ENCODE measurements at places on chromosomes 13 and 19.

DNA sequence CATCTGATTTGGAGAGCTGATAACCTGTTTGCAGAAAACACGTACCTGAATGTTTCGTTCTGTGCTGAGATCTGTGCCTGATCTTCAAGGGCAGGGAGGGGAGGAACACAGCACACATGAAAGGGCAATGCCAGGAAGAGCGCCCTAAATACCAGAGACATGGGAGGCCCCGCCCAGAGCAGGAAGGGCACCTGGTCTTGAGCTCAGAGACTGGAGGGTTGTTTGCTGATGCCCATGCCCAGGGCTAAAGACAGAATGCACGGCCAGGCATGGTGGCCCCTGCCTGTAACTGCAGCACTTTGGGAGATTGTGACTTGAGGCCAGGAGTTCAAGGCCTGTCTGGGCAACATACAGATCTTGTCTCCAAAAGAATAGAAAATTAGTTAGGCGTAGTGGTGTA is 183.2 kb downstream of the TUBA3C start:
- peak; percentile 27 for DNase-seq

- DNase-seq = no peak
These were observed 620.6 kb downstream of the GPC6 start for GRCh38 chr13:93847162-93847561.

- peak; percentile 37 for DNase-seq
These were observed 529 bp downstream of the LONP1 start for GRCh38 chr19:5719274-5719960.

- no peak for DNase-seq
These were observed 4.4 kb upstream of the ZNF320 start for GRCh38 chr19:52901842-52902241.

- DNase-seq = no peak
These were observed 680 bp downstream of the LIG4 start for GRCh38 chr13:108214441-108215271.

GRCh38 chr19:38319421-38320258 is at the start of gene KCNK6:
KCNK6 (plus strand) TSS chr19:38319845; CDS start chr19:38319951, 106 bp downstream.
- DNase-seq = peak; percentile 50

DNA sequence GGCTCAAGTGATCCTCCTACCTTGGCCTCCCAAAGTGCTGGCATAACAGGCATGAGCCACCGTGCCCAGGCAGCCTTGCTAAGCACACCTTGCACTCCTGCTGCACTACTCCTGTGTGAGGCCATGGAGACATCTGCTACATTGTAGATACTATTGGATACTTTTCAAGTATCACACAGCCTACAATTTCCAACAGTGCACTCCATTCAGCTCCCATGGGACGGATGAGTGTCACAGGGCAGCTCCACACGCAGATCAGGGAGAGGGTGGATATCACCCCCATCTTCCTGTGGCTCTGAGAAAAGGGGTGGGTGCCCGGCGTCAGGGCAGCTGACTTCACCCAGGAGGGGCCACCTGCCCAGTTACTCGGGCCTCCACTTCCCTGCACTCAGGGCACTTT is 39.1 kb upstream of the CCNE1 start:
- no peak for DNase-seq

GRCh38 chr13:99228737-99229691 is 28.4 kb downstream of the UBAC2 start:
- DNase-seq = peak; percentile 65

DNA sequence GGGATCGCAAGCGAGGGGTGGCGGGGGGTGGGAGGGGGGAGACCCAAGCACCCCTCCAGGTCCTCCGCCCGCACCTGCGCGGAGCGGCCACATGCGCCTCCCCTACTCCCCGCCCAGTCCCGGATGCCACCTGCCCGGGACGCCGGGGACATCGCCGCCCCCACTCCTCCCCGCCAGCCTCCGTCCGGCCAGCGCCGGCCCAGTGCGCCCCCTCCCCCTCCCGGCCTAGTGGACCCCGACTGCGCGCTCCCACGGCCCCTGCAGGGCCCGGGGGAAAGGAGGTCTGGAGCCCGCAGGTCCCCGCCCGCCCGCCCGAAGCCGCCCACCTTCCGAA is 263 bp downstream of the RHPN2 start:
- no peak for DNase-seq

DNA sequence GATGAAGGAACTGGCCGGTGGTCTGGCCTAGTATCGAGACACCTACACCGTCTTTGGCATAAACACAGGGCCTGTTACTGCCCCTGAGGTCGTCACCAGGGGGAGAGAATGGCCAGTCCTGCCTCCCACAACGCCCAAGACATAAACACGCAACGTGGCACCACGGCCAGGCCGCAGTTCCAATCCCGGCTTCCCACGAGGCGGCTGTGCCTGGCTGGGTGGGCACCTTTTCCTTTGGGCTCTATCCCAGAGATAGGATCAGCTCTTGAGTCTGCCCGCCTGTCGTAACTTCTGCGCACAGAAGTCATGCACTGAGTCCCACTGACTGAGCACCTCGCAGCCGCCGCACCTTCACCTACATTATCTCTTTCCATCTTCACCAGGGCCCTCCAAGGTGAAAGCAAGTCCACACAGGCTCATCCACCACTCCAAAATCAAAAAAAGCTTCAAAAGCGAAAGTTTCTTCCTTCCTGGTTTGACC is 1.1 kb downstream of the MIER2 start:
- no peak for DNase-seq

DNA sequence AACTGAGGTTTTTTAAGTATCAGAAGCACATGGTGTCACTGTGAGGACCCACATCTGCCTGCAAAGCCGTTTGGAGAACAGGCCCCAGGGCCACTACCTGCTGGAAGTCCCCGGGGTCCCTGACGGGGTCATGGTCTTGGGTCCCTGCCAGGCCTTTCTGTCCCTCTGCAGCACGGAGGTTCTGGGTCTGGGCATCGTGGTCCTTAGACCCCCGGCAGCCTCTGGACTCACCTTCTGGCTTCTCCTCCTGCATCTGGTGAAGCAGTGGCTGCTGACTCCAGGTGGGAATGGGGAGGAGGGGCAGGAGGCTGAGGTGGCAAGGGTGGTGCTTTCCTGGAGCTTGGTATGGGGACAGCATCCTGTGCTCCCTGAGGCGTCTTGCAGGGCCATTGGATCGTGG is 198.6 kb downstream of the TEX29 start:
- DNase-seq = no peak

DNA sequence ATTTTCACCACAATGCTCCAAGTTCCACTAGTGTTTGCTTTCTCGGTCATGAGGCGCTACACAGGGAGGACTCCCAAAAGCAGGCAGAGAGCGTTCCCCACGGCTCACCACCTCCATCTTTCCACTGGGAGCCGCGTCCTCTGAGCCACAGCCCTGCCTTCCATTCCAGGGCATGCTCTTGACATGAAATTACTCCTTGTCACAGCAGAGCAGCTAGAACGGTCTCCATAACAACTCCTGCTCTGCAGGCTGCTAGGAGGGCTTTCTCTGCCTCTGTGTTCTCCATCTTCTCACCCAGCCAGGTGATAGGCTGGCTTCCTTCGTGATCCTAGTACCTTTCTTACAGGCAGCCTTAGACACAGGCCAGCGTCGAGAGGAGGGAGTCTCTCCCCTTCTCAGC is 171.8 kb upstream of the UBL3 start:
- no peak for DNase-seq

- DNase-seq = peak; percentile 76
These were observed 2.2 kb downstream of the CXCL17 start for GRCh38 chr19:42440357-42441048.

GRCh38 chr13:48749699-48750473 is 96.2 kb downstream of the CYSLTR2 start:
- DNase-seq = peak; percentile 56

- no peak for DNase-seq
These were observed 261.1 kb downstream of the TBC1D4 start for GRCh38 chr13:75220861-75221260.

DNA sequence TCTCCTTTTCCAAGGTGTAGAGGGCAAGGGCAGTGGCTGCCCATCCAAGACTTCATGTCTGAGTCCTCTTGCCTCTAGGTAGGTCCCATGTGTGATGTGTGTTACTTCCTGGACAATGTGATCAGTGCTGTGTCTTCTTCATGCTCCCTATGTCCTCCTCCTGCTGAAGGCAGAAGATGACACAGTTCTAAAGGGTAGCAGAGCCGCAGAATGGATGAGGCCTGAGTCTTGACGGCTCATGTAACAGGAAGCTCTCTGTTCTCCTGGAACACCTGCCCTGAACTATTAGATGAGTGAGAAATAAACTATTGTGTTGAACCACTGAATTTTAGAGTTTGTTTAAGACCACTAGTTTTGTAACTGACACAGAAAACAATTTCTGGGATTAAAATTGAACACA is 165.9 kb downstream of the NDFIP2 start:
- no peak for DNase-seq

GRCh38 chr13:72430923-72431322 is 296.5 kb downstream of the MZT1 start:
- DNase-seq = no peak

DNA sequence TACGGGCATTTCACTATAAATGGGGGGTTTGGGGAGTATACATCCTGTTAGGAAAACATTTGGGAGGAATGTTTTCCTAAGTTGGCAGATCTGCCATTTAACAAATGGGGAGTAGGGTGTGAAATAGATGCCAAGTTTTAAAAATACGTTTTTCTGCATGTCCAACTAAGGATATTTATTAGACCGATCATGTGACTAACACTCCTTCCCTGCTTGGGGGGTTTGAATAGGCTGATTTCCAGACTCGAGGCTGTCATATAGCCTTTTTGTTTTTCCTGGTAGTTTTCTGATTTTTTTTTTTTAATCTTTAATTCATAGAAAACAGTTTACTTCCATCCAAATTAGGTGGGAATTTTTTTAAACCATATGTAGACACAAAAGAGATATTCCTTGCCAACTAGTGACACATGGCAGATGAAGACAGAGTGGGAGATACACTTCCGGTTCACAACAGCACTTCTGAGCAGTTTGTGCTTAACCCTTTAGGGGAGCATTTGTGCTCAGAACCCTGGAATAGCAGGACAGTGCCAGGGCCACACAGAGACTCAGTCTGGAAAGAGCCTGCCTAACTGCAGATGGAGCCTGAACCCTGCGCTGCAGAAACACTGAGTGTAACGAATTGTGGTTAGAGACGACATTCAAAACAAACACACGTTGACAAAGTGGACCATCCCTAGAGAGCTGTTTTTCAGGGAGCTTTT is 5.6 kb upstream of the GATAD2A start:
- DNase-seq = no peak

- DNase-seq = no peak
These were observed 44.8 kb downstream of the FLT1 start for GRCh38 chr13:28449826-28450773.

GRCh38 chr13:85771856-85772255 is 27.4 kb downstream of the SLITRK6 start:
- no peak for DNase-seq

DNA sequence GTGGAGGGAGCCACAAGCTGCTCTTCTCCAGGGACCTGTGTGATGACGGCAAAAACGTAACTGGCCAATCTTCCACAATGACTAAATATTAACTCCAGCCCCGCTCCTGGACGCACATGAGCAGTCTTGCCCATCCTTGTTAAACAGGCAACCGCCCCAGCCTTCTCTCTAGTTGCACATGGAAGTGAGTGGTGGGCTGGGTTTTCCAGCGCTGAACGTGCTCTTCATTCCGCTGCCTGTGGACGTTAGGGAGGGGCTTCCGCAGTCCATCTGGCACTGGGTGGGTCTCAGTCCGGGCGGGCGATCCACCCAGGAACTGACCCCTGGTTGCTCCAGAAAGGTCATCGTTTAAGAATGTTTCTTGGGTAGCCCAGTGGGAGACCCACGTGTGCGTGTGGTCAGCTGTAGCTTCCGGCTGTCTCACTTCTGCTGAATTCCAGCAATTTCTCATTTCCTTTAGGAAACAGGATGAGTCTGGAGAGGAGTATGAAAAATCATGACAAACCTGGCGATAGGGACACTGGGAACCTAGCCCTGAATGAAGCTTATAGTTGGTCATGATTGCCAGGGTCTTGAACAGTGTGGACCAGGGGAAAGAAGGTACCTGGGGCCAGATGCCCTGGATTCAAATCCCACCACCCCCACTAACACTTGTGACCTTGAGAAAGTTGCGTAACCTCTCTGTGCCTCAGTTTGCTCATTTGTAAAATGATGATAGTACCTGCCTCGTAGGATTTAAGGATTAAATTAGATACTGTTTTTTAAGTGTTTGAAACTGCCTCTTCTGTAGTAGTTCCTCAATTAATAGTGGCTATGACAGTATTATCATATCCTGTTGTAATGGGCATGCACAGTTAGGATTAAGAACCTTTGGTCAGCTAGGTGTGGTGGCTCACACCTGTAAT is 92.6 kb downstream of the SIPA1L3 start:
- DNase-seq = no peak

- peak; percentile 75 for DNase-seq
These were observed 11.1 kb downstream of the PDE4A start for GRCh38 chr19:10431254-10431942.

GRCh38 chr19:17156947-17157302 is 58.2 kb upstream of the USE1 start:
- DNase-seq = no peak

DNA sequence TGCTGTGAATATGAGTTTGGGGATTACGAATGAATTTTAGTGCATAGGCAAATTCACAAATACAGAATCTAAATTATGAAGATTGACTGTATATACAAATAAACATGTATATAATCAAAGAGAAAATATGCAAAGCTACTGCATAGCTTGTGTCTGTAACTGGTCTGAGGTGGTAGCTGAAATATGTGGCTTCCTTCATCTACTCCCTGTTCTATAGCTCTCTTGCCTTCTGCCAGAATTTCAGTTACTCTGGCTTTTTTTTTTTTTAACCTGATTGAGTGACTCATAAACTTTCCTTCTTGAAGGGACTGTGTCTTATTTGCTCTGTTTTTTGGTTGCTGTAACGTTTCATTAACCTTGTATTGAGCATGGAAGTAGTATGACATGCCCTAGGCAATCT is 26.6 kb downstream of the DNAJC3 start:
- DNase-seq = no peak

DNA sequence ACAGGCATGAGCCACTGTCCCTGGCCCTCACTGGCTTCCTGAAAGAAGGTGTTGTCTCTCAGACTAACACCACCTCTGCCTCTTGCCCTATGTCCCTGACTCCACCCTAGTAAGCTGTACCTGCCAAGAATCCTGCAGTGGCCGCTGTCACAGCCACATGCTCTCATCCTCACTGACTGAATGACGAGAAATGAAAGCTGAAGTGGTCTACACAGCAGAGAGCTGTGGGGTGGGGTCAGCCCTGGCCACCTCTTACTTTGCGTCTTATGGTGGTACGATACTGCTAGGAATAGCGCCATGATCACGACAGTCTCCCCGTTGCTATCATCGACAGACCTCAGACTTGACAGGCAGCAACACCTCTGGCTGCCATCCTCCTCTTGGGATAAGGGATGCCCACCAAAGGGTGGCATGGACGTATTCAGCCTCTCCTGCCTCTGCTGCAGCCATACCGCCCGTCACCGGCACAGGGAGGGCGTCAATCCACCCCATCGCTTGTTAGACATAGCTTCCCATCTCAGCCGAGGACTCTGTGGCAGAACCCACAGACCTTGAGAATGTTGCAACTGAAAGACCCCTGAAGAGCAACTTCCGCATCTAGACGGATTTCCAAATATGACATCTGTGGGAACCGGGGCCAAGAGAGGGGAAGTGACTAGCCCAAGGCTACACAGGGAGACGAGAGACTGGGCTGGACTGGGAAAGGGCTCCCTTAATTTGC is 809 bp downstream of the MYO1F start:
- peak; percentile 27 for DNase-seq

Data from CD4-positive, alpha-beta T cell treated with Interleukin-4 for 1 hour (primary cell).